Stimulated activated CD4-positive, alpha-beta T cell treated with anti-CD3 and anti-CD28 coated beads, TNF-alpha, amount 100 ng/mL, for 4 hours (primary cell): ENCODE measurements at places on chromosomes 7 and 10.

GRCh38 chr10:28632584-28632945 lies 44.8 kb upstream of the BAMBI start:
- no peak for DNase-seq

GRCh38 chr10:97849103-97849686 lies 448 bp upstream of the GOLGA7B start:
- DNase-seq, result peak; percentile 21

- DNase-seq, result no peak
These were observed 179.7 kb upstream of the BET1 start for GRCh38 chr7:94183891-94184290.

DNA sequence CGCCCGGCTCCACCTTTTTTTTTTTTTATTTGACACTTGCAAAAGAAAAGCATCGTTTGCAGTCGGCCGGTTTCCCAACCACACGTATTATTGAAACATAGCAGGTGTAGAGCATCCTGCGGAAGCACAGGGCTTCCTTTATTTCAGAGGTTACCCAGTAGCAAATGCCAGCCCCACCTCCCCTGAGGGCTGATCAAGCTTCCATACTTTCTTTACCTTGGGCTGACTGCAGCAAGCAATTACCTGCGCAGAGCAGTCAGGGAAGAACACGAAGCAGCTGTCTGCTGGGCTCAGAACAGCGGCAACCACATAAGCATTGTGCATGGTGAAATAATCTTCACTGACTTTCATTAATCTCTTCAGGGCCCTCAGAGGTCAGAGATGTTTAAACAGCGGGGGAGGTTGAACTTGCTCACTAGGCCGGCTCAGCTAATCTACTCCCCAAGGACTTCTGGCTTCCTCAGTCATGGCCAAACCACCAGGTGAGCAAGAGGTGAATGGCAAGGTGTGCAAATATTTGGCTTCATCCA lies 784.7 kb upstream of the AUTS2 start:
- DNase-seq, result no peak

GRCh38 chr10:51638737-51639136 lies 60.7 kb downstream of the CSTF2T start:
- DNase-seq, result no peak

DNA sequence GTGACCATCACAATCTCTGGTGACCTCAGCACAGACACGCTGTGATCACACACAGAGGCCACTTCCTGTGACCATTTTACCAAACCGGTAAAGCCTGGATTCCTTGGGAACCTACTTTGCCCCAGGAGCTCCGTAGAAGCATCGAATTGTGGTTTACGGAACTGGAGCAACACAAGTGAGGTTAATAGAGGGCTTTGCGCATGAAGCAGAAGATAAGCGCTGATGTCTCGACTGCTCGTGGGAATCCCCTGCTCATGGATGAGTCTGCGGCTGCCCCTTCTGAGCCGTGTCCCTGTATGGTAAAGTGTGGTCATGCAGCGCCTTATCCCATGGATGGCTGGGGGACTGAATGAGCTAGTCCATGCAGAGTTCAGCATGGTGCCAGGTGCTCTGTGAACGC lies 53.6 kb downstream of the VIPR2 start:
- no peak for DNase-seq

DNA sequence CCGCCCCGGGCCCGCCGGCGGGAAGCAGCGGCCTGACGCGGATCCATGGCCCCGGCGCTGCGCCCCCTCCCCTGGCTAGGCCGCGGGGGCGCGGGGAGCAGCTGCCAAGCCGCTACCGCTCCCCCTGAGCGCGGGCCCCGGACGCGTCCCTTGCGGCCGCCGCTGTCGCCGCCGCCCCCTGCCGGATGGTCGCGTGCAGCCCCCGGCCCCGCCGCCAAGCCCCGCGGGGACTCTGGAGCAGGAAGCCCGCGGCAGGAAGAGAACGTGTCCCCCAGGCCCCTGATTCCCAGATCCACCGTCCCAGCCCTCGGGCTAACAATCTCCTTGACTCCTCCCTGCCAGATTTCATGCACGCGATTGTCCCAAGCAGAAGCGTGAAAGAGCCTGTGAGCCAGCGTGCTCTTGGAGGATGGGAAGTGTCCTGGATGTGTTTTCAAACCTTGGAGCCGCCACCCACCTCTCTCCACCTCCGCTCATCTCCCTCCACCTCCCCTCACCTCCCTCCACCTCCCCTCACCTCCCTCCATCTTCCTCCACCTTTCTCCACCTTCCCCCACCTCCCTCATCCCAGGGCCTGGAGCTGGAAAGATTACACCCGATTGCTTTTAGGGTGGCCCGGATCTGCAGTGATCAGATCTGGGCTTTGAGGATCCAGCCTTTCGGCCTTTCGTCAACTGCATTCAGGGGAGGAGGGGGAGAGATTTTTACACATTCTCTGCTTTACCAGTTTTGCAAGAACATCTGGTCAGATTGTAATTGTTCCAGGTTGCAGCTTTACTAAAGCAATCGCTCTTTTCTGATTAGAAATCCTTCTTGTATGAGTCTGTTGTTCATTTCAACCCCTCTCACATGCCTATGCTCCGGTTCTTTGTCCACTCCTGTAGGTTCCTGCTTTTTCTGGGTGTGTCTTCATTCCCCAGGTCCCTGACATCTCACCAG lies 570 bp upstream of the PRTFDC1 start:
- peak; percentile 26 for DNase-seq

DNA sequence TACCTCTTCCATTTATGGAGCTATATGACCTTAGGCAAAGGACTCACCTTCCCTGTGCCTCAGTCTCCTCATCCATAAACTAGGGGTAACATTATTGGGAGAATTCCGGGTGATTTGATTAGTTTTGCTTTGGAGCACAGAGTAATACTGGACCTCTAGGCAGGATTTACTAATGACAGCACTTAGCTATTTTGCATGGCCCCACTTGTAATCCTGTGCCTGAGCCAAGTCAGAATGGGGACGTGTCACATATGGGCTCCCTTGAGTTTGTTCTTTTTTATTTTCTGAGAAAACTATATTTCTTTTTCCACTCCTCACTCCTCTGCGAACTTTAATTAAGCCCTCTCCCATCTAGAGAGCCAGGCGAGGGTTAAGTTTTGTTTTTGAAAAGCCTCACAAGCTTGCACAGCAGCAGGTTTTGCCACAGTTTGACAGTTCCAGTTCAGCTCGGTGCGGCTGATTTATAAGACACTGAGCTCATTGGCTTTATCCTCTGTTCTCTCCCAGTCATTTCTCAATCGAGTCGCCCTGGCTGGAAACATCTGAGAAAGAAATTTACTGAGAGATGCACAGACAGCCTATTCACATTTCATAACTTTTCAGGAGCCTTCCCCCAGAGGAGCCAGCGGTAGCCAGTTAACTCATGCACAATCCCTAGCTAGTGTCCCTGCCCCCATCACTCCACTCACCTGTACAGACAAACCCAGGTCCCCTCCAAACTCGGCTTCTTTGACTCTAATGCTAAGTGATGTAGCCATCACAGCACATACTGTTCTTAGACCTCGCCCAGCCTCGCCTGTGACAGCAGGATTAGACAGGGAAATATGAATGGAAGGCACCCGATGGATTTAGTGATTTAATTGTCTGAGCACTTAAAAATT lies 441.9 kb upstream of the NPVF start:
- no peak for DNase-seq

DNA sequence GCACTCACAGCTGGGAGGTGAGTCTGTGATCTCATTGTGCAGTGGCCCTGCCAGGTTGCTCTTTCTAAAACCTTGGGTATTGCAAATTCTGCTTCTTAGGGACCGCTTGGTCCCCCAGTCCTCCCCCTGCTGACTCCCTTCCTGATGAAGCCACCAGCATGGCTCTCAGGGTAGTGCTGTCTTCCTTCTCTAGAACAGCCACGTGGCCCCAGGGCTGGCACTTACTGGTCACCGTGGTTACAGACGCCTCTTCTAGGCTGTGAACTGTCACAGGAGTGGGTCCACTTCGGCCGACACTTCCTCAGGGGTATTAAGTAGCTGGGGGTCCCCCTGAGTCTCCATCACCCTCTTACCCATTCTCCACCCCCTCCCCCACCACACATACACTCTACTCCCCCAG lies 2.7 kb upstream of the HTRA1 start:
- no peak for DNase-seq

GRCh38 chr7:91295576-91295975 lies 31.3 kb downstream of the FZD1 start:
- DNase-seq, result no peak

DNA sequence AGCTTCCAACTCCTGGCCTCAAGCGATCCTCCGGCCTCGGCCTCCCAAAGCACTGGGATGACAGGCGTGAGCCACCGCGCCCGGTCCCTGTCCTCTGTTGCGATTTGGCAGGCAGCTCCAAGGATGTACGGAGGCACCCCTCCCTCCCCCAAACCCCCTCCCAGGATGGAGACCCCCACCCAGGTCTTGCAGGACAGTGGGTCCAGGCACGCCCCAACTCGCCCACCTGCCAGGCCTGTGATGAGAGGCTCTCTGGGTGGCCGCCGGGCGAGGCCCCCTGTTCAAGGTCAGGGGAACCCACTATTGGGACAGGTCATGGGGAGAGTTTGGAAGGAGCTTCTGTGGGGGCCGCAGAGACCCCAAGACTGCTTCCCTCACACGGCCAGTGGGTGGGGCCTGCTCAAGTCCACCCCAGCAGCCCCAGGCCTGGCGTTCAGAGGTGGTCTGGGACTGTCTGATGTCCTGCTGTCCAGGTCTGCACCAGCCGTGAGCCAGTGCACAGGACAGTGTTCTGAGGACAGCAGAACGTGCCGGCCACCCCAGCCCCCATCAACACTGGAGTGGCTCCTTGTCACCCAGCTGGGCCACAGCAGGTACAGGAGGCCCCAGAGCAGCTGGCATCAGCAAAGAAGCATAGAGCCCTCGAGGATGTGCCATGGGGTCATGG lies 2.5 kb downstream of the ADAP1 start:
- DNase-seq, result no peak

DNA sequence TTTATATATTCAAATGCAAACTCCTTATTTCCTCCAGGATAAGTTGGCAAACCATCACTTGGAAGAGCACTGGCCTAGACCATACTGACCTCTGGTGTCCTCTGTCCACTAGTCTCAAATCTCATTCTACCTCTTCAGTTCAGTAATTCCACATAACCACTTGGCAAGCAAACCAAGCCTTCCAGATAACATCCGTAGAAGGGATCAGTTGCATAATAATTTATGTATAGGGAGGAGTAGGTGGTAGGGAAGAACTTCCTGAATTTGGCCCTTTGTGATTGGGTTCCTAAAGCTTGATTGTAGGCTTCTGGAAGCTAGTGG lies 55.0 kb downstream of the WAC start:
- no peak for DNase-seq

- DNase-seq, result no peak
These were observed 48.6 kb downstream of the MALSU1 start for GRCh38 chr7:23347682-23348180.

DNA sequence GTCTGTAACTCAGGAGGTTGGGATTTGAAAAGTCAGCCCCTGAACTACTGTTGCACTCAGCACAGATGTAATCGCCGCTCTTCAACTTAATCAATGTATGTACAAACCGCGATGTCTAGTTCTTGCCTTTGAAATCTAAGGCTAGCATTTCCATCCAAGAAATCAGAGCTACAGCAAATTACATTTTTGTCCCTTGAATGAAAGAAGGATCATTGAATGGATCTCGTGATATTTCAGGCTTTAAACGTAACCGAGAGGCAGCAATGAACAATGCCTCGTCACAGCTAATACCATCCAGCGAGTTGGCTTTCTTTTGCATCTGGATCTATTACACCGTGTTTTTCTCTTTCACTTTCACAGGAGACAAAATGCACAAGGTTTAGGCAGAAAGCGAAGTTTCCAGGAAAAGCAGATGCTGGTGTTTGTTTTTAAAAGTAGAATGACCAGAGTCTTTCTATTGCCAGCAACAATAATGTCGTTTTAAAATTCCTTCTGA lies 5.5 kb downstream of the SKIDA1 start:
- no peak for DNase-seq

GRCh38 chr7:23893942-23894891 lies 184.2 kb downstream of the STK31 start:
- no peak for DNase-seq

DNA sequence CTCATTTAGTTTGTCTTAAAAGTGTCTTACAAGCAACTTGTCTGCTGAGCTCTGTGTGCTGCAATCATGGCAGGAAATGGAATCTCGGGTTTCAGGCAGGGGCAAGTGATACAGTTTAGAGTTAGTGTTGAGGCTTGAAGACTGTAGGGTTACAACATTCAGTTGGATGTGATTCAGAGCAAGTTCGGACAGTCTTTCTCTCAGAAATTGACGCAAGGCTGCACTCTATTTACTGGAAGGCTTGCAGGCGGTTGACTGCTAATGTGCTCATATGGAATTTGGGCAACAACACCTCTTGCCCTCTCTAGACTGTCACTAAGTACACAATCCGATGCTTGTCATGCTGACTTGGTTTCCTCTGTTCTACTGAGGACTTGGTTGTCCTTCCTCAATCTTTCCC lies 161.7 kb upstream of the BMPER start:
- no peak for DNase-seq

DNA sequence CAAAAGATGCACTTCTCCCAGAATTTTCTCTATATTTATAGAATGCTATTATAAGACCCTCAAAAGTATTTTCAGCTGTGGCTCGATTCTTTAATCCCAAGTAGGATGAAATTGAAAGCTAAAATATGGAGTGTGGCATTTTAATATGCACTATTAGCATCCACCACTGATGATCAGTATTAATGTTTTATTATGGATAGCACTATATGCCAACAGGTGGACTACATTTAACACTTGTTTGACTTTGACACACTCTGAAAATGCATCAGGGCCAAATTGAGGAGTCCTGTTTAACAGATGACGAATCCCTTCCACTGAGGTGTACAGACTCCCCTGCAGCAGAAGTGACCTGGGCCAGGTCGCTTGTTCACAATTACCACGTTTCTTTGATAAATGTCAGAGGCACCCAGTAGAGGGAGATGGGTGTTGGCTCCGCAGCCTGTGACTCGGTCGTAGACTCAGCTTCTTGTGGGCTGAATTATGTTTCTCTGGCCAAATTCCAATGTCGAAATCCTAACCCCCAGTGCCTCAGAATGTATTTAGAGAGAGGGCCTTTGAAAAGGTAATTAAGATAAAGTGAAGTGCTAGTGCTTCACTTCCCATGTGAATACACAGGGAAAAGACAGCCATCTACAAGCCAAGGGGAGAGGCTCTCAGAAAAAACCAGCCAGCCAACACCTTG lies 48.1 kb downstream of the WIPF3 start:
- DNase-seq, result no peak

GRCh38 chr10:67438605-67439304 lies 257.2 kb downstream of the CTNNA3 start:
- no peak for DNase-seq

GRCh38 chr10:14124941-14125340 lies 205.8 kb downstream of the FRMD4A start:
- no peak for DNase-seq

DNA sequence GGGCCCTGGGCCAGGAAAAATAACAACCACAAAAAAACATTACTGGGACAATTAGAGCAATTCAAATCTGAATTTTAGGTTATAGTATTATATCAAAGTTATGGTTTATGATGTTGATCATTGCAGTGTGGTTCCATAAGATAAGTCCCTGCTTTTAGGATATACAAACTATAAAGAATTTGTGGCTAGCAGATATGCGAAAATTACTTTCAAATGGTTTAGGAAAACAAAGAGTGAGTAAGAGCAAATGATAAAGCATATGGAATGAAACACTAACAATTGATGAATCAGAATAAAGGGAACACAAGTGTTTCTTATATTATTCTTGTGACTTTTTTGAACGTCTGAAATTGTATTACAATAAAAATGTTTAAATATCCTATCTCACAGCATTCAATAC lies 64.4 kb upstream of the HECTD2 start:
- DNase-seq, result no peak
